AG09309 (cell line): ENCODE measurements at places on chromosomes 4 and X.
A peak's percentile ranks its signal among the peaks of the same experiment; 100 is the strongest.

DNA sequence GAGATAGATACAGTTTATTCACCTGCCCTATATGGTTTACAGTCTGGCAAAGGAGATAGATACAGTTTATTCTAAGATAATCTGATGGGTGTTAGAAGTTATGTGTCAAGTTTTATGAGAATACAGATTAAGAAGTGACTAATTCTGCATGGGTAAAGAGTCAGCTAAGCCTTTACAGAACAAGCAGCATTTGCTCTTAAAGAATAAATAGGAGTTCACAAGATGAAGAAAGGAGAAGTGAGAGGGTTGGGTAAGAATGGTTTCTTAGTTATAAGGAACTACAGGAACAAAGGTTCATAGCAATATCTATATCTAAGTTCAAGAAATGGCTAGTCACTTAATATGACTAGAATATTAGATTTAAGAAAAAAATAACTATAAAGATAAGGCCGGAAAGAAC lies 47.6 kb downstream of the THOC2 start:
- no peak for DNase-seq

- DNase-seq = no peak
These were observed 119.4 kb upstream of the FAM9B start for GRCh38 chrX:9153300-9153699.

- no peak for DNase-seq
These were observed 11.4 kb downstream of the HTRA3 start for GRCh38 chr4:8280876-8281440.

- DNase-seq = no peak
These were observed 146.7 kb downstream of the PCDH7 start for GRCh38 chr4:30866907-30867306.

GRCh38 chrX:17703201-17703600 lies 34.1 kb upstream of the SCML1 start:
- DNase-seq = no peak

GRCh38 chr4:173529477-173530325 lies at the start of gene HAND2:
Gene HAND2 (minus strand): TSS chr4:173530229. CDS start chr4:173529289, 940 bp downstream.
- DNase-seq = no peak

DNA sequence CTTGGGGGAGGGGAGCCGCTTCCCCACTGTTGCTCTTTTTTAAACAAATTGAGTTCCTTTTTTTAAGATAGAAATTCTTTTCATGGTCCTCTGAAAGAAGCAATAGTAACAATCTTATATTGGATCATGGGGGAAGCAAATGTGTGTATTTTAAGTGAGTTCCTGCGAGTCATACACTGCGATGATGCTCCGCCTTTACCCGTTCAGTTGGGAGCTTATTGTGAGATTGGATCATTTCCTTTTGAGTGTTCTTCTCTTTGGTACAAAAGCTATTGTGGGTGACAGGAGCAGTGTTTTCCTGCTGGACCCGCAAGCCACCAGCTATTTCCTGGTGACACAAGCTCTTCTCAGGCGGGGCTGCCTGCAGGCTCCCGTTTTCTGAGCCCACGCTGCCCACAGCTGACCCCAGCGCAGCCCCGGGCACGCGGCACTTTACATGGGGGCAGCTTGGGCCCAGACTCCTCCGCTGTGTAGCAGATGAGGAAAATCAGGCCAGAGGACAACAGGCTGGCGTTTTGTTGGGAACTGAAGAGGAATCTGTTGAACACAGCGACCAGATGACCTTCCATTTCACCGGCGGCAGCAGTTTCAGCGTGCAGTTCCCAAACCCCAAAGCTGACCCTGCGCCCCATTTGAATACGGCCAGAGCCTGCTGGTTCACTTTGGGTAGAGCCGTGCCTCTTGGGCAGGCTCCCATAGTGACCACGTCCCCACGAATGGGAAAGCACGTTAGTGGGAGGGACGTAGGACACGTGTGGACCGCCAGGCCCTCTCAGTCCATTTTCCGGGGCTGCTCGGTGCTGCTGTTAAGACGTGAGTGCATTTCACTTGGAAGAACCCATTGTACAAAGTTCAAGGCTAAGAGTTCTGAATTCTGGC lies 12.2 kb downstream of the TADA2B start:
- no peak for DNase-seq

- no peak for DNase-seq
These were observed 432.0 kb downstream of the GLUD2 start for GRCh38 chrX:121479406-121479805.

DNA sequence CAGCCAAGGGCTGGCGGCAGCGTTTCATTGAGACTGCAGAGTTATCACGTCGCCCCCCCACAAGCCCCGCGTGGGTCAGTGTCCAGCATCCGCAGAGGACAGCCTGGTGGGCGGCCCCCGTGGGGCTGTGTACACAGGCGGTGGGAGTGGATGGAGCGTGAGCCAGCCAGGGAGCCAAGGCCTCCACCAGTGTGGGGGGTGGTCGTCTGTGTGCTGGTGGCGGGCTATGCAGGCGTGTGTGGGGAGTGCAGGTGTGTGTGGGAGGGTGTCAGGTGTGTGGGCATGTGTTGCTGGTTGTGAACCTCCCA lies 56.5 kb upstream of the NKX1-1 start:
- no peak for DNase-seq

DNA sequence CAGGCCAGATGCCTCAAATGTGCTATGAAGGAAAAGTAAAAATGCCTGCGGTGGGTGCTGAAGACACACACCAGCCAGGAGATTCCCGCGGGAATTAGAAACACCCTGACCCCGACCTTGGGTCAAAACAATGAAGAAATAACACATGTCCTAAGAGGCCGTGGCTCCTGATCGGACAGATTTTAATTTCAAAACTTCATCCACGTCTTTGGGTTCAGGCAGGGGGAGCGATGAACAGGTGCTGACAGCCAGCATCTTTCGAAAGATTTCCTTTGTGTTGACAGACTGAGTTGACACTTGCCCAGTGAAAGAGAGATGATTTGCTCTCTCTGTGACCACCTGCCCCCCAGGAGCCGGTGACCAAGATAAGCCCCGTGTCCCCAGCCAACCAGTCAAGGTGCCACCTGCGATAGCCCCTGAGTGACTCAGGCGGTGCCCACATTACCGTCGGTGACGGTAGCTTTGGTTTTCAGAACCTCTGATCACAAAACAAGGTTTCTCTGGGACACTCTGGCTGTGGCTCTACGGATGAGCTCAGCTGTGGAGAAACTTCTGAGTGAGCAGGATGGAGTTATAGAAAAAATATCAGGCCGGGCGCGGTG lies 11.0 kb upstream of the IL3RA start:
- no peak for DNase-seq

DNA sequence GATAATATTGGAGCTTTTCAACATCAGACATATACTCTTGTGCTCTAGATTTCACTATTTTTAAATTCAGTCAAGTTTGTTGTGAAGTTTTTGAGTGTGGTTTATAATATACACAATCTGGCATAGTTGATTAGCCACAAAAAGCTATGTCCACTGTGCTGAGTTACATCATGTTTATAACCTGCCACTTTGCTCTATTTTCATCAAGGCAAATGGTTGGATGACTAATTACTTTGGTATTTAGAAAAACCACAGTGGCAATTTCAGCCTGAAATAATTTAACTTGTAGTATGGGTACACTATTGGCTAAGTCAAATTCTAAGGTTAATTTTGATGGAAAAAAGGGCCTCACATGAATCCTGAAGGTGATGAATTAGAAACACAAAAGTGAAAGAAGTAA lies 262.6 kb downstream of the C4orf33 start:
- DNase-seq = peak; percentile 18

DNA sequence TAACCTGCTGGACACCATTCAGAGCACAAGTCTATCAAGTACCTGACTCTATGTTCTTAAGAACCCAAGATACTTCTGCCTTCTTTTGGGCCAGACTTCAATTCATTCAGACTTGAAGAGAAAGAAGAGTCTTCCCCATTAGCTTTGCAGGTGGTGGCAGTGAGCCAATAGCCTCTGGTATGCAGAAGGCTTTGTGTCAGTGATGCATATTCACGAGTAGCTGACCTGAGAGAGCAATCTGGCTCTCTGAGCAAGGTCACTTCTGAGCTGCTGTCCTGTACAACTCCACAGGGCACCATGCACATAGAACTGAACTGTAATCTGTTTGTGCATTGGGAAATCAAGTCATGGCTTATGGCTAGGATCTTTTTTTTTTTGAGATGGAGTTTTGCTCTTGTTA lies 39.9 kb upstream of the SPINK2 start:
- DNase-seq = no peak

GRCh38 chrX:19774905-19775304 lies 112.5 kb downstream of the SH3KBP1 start:
- no peak for DNase-seq

DNA sequence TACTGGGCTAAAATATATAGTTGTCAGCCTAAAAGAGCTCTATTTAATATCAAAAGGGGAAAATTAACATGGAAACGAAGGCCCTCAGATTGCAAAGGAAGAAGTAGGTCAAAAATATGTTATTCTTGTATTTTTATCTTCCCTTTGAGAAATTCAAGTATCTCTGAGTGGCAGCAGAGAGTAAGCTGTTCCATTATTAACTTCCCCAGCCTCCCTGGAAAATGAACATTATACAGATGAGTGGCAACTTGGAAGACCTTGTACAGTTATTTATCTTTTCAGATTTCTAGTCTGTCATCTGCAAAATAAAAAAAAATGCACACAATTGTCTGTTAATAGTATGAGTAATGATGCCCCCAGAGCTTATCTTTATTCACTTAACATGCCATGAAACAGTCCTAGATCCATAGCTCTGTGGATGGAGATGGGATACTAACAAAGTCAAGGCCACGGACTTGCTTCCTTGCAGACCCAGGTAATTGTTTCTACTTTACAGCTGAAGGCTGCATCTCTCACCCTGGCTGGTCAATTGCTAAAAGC lies 93.0 kb downstream of the CORIN start:
- no peak for DNase-seq

- no peak for DNase-seq
These were observed 482 bp upstream of the SHOX start for GRCh38 chrX:630007-630611.

GRCh38 chr4:164109503-164109902 lies 615.0 kb downstream of the TMA16 start:
- DNase-seq = no peak

GRCh38 chrX:54922547-54922946 lies 1.9 kb downstream of the TRO start:
- no peak for DNase-seq

GRCh38 chrX:48934581-48935300 lies 15.9 kb upstream of the PIM2 start:
- DNase-seq = no peak

GRCh38 chrX:38166478-38167083 lies 54.1 kb downstream of the SRPX start:
- DNase-seq = no peak

GRCh38 chr4:159600061-159600460 lies 497.2 kb downstream of the RAPGEF2 start:
- no peak for DNase-seq

GRCh38 chr4:12729384-12729783 lies 754.8 kb downstream of the RAB28 start:
- DNase-seq = no peak

DNA sequence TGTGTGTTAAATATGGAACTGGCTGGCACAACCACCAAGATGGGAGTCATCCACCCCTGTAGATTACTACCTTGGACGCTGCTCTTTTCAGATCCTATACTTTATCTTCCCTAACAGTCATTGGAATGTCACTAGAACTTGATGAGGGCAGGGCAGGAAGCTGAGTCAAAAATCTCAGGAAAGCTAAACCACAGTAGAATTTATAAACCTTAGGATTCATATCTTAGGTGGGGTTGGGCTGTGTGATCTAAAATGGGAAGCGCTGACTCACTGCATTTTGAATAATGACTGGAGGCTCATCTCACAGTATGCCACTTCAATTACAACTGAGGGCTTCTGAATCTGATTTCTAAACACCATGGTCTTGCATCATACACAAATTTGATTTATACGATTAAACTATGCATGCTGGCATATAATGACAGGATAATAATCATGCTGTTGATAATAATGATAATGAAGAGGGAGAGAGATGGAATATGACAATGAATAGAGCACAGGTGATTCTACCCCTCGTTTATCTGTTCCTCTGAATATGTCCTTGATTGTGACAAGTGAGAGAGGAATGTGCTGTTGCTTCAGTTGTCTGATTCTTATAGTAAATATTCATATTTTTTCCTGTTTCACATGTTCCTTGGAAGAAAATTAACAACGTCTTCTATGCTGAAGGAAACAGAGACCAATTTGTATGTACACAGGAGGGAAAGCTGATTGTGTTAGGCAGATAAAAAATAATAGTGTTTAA lies 270.3 kb upstream of the HS3ST1 start:
- no peak for DNase-seq

DNA sequence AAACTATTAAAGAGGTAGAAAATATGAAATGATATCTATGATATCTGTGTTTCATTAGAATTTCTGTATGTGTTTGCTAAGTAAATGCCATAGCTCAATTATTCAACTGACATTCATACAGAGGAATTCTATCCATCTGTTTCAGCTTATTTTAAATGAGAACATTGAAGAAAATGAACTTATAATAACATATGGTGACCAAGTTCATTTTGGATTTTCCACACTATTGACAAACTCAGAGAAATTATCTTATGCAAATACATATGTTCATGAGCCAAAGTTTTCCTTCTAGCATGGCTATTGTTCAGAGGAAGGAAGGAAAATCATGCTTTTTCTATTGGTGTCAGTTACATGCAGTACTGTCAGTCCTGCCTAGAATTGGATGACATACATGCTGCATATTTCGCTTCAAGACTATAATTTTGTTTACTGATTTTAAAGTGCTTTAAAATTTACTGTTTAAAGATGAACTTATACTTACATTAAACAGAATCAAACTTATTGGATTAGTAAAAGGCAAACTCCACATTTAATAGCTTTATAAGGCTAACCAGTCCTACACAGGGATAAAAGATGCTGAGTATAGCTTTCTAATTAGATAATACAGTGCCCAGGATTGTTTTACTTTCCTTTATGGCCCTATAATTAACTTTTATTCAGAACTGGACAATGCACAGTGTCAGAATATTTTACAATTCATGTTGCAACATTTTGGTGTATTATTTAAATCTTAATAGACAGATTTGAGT lies 646.2 kb downstream of the TRAM1L1 start:
- no peak for DNase-seq

- DNase-seq = no peak
These were observed 22.5 kb downstream of the MID1 start for GRCh38 chrX:10597871-10598270.

- DNase-seq = no peak
These were observed 126.7 kb downstream of the EMCN start for GRCh38 chr4:100391086-100391485.

DNA sequence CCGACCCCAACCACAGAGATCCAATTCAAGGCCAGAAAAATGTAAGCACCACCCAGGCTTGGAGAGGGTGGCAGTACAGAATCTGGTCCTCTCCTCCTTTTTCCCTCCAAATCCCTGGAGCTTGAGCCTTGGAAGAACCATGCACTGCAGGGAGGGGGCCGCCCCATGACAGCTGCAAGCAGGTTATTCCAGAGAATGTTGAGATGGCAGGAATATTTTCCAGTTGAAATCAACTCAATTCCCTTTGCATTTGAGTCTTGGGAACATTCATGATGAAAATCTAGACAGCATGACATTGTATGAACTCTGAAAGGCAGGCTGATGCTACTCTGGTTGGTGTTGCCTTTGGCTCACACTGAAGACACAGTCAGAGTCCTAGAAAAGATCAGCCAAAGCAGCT lies 386.6 kb upstream of the FGF16 start:
- DNase-seq = no peak
